ENCODE measurements at places on chromosomes 1 and 21. TPM values are rescaled to one million over a fixed set of nuclear protein-coding genes. Genes with fewer than 3 reads are reported as not detected.

DNA sequence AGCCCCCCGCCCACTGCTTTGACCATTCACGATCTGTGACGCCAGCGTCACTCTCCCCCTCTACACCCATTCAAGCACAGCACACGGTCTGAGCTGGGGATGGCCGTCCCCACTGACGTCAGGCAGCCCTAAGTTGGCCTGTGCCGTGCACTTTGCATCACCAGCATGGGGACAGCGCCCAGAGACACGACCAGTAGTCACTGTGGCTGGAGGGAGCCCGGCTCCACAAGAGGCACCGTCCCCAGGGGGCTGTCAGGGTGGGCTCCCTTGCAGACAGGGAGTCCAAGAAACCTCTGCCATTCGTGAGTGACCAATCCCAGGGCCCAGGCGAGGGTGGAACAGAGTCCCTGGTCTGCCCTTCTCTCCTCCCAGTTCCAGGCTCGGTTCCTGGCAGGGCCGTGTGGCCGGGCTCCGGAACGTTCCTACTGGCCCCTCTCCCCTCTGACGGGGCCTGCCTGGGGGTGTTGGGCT lies 2.3 kb downstream of the KRTAP10-8 start:
- DNase-seq: no peak

- no peak for DNase-seq
Measured at GRCh38 chr1:193705554-193705981, 519.2 kb upstream of the B3GALT2 start.

- DNase-seq: no peak
Measured at GRCh38 chr1:212555426-212555825, 53.1 kb upstream of the ATF3 start.

DNA sequence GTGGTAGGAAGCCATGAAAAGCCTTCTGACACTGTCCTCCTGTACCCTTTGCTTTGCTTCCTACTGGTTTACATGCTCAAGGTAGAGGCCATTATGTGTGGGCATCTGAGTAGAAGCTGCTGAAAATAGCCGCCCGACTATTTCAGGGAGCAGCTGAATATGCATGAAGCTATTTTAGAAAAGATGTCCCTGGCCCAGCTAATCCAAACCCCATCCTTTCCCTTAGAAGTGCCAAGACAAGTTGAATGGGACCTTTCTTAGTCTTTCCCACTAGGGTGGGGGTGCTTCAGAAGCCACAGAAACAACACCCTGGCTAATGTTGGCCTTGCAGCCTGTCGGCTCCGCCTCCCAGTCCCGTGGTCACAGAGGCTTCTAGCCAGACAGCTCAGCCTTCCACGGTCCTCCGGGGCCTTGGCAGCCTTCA lies 205.1 kb upstream of the EDN2 start:
- DNase-seq: no peak

GRCh38 chr1:117267232-117267774 lies 56.6 kb upstream of the VTCN1 start:
- DNase-seq: no peak

The IL22RA1 gene
- 1.2 TPM for polyA plus RNA-seq

GRCh38 chr1:227765261-227766014 lies 30.2 kb downstream of the SNAP47 start:
- no peak for DNase-seq

The IVL gene
- not detected for polyA plus RNA-seq

Data from A549 (cell line).